ENCODE measurements at places on chromosomes 12 and 14. TPM values are rescaled to one million over a fixed set of nuclear protein-coding genes. Genes with fewer than 3 reads are reported as not detected.
A peak's percentile ranks its signal among the peaks of the same experiment; 100 is the strongest.

ZNF891 gene
- total RNA-seq, result 4.8 TPM

ADGRD1 gene
- total RNA-seq, result 43.2 TPM

SERPINA3 gene
- 27.4 TPM for total RNA-seq

GRCh38 chr14:95530473-95531276 lies 4.2 kb upstream of the GLRX5 start:
- no peak for DNase-seq
- H3K27ac ChIP-seq, result peak overlapping the region; percentile 77
- no peaks in the 10 kb centered on the region for H3K36me3 ChIP-seq
- H3K27me3 ChIP-seq, result no peaks in the 10 kb centered on the region

CLMN gene
- total RNA-seq, result 68.0 TPM

DNA sequence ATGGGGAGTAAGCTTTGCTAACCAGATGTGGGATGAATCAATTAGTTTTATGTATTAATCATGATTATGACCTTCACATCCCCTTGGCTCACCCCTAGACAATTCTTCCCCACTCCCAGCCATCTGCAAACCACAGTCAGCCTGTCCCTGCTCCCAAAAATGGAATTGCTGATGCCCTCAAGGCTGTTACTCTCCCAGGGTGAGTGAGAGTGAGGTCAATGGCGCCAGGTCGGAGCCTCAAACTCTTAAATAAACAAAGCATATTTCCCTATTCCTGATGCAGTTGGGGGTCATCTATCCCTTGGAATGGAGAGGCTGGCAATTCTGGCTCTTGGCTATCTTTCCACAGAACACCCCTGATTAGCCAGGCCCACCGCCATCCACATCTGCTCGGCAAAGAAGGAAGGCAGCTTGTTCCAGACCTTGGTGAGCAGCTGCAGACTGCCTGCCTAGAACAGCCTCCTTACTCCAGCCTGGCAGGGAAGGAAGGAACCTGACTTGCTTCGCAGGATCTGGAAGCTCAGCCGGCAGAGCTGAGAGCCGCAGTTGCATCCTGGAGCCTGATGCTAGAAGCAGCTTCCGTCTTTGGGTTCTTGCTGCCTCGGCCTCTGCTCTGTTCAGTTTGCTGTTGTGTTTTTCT lies 57.0 kb downstream of the SMUG1 start:
- H3K36me3 ChIP-seq, result no peaks in the 10 kb centered on the region
- H3K27me3 ChIP-seq, result no peaks in the 10 kb centered on the region
- no peak overlapping the region for H3K27ac ChIP-seq
- no peak overlapping the region for H3K4me3 ChIP-seq
- DNase-seq, result no peak
- H3K4me1 ChIP-seq, result no peaks in the 10 kb centered on the region

DNA sequence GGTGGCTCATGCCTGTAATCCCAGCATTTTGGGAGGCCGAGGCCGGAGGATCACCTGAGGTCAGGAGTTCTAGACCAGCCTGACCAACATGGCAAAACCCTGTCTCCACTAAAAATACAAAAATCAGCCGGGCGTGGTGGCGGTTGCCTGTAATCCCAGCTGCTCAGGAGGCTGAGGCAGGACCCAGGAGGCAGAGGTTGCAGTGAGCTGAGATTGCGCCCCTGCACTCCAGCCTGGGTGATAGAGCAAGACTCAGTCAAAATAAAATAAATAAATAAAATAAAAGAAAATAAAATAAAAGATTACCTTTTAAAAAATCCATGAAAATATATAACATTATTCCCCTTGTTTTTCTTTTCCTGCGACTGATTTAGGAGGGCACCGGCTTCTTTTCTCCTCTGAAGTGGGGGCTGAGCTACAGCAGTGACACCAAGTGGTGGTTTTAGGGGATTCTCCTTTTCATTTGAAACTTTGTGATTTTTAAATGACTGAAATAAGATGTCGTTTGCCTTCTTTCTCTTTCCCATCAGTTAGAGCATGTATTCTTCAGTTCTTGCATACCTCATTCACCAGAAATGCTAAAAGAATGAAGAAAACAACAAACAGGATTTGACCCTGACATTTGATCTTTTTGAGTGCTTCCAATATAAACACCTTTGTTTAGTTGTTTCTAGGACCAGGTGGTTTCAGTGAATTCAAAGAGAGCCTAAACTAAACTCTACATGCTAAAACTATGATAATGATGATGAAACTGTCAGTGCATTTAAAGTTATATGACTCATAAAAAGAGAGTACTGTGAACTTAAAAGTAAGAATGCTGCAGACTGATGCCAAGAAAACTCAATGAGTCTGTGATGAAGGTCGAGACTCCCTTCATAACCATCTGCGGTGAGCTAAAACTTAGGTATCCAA lies 22.6 kb upstream of the PKP2 start:
- no peaks in the 10 kb centered on the region for H3K36me3 ChIP-seq
- peak; percentile 34 for DNase-seq
- no peaks in the 10 kb centered on the region for H3K27me3 ChIP-seq
- H3K4me3 ChIP-seq, result no peak overlapping the region

GRCh38 chr12:4984344-4984743 lies 59.3 kb upstream of the KCNA5 start:
- H3K27ac ChIP-seq, result no peak overlapping the region
- H3K4me1 ChIP-seq, result no peaks in the 10 kb centered on the region
- DNase-seq, result no peak
- no peak overlapping the region for H3K4me3 ChIP-seq
- H3K27me3 ChIP-seq, result no peaks in the 10 kb centered on the region
- no peaks in the 10 kb centered on the region for H3K36me3 ChIP-seq

DNA sequence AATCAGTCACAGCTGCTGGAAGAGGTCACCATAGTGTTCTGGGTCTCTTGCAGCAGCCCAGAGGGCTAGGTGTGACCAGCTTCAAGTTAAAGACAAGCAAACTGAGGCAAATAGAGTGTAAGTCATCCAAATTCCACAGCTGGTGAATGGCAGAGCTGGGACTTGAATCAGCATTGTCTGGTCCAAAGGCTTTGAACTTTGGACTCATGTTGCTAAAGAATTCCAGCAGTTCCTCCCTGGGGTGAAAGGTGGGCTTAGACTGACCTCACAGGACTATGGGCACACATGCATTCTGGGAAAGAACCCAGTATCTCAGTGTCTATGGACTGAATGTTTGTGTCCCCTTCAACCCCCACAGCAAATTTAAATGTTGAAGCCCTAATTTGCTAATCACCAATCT lies 54.8 kb downstream of the TUNAR start:
- no peak for DNase-seq
- no peak overlapping the region for H3K4me3 ChIP-seq
- no peaks in the 10 kb centered on the region for H3K36me3 ChIP-seq
- no peaks in the 10 kb centered on the region for H3K27me3 ChIP-seq
- no peaks in the 10 kb centered on the region for H3K4me1 ChIP-seq

GRCh38 chr12:49089821-49090773 lies 4.5 kb downstream of the DHH start:
- H3K36me3 ChIP-seq, result no peaks in the 10 kb centered on the region
- peak; percentile 64 for DNase-seq
- H3K27ac ChIP-seq, result no peak overlapping the region
